ENCODE measurements at places on chromosomes 16 and 17.

DNA sequence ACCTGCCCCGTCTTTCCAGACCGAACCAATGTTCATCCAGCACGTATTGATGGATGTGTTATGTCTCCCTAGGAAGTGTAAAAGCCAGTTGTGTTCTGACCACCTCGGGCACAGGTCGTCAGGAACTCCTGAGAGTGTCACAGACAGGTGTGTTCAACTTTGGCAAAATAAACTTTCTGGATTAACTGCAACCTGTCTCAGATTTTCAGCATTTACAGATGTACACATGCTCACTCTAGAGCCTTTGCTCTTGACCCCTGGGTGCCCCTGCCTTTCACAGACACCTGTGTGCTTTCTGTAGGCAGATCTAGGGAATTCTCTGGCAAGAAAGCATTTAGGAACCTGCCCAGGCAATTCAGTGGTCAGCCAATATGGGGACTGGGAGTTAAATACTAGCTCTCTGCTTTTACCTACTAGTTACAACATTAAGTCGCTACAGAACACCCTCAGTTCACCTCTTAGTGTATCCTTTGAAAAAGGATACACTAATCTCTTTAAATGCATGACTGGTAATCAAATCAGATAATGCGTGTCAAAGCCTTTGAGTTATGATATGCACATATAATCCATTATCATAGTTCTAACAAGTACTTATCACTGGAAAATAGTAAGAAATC, 188.9 kb downstream of the CPPED1 start:
- DNase-seq = no peak

- DNase-seq = no peak
These were observed 44.7 kb downstream of the HS3ST3A1 start for GRCh38 chr17:13557077-13557476.

DNA sequence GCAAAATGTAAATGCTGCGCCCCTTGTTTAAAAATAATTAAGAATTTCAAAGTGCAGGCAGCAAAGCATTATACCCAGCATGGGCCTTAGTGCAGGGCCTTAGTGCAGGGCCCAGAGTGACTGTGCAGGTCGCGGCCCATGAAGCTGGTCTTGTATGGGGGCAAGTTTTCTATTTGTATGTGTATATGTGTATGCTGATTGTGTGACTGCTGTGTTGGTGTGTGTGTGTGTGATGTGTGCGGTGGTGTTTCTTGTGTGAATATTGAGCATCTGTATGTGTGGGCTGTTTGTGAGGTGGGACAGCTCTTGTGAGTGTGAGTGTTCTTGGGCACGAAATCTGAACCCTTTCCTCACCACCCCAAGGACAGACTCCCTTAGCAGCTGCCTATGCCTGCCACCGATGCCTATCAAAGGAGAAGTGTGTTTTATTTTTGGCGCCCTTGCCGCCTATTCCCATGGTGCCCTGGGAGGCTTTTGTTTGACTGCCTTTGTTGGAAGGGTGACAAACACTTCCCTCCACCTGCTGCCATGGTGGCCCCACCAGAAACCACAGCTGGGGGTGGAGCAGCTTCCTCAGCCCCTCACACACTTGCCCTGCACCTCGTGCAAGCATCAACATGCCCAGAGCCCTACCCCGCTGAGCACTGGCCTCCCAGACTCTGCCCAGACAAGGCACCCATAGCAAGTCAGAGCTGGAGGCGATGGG, 18.0 kb downstream of the CCR7 start:
- no peak for DNase-seq

DNA sequence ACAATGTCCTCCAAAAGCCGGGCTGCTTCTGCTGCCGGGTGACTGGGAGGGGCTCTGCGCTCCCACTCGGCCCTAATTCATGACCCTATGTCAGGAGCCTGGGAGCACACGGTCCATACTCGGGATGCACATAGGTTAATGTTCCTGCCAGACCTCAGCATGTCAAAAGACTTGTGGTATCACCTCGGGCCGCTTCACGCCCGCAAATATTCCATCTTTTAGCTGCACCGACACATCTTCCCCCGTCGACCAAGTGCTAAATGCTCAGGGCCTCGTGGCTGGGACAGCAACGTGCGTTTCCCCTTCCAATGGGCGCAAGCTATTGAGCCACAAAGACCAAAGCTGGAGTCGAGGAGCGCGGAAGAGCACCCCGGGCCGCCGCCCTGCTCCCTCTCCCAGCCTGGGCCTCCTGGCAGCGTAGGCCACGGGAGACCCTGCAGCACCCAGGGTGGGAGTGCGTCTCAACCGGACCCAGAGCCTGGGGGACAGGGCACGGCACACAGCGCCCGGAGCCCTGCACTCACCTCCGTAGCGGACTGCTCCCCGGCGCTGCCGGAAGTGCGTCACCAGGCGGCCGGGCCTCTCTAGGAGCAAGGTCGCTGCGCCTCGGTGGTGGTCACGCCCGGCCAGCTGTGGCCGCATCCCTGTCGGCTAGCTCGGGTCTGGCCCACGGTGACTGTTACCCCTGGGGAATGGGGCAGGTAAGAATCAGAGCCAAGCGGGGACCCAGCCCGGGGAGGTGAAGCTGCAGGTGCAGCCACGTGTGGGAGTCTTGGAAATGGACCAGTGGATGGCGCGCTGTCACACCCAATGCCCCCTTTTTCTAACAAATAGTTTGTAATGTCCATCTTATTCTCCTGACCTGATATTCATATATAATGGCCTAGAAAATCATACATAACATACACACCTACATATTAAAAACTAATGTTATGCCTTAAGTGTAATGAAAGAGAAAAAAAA, at the start of gene ZNF23:
ZNF23 (minus strand) TSS at position 562 of the 963 bp plus-strand sequence. CDS start 5,451 bp downstream, outside the sequence.
- peak; percentile 95 for DNase-seq

DNA sequence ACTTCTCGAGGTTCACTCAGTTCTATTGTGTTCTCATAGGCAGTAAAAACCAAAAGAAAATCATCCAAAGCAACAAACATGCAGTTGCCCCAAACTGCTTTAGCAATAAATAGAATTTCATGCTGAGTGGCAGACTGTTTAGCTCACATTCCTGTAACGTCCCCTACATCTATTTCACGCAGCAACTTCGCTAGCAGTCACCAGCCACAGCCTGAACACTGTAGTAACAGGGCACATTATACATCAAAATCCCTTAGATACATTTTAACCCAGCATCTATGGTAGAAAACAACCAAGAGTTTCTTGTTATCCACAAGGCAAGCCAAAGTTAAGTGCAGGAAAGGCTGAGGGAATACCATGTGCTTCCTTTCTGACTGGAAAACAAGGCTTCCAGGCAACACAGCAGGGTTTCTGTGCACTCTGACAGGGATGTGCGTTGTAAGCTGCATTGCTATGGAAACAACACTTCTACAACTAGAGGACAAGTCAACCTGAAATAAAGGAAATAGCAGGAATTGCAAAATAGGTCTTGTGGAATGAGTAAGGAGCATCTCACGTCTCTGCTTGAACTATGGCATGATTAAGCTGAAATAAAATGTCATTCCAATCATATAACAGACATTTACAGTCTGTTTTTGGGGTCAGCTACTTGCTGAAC, 55.4 kb downstream of the CFDP1 start:
- DNase-seq = no peak

DNA sequence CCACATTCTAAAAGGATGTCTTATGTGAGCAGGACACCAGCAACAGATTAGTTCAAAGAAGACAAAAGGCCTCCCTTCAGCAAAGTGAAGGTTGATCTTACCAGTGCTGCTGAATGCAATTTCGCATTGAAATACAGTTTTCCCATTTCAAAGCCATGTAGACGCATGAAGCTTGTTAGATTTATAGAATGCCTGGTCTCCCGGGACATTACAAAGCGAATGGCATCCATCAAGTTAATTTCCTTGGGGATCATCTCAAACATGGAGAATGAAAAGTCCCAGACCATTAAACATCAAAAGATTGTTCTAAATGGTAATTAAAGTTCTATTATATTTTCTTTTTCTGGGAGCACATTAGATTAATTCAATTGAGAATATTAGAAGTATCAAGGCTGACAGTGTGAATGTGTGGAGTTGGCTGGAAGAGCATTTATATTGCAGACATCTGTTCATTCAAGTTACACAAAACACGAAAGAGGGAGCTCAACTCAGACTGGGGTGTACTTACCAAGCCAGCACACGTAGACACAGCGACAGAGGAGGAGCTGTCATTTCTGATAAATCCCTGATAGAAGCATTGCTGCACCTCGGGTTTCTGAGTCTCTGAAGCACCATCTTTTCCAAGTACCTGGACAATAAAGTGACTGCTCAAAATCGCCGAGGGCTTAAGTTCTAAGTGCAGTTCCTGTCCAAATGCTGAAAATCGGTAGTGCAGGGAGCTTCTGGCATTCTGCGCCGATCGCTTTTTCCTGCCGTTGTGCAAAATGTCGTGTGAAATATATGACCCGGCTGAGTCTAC, 3.8 kb downstream of the ADAMTS18 start:
- no peak for DNase-seq

DNA sequence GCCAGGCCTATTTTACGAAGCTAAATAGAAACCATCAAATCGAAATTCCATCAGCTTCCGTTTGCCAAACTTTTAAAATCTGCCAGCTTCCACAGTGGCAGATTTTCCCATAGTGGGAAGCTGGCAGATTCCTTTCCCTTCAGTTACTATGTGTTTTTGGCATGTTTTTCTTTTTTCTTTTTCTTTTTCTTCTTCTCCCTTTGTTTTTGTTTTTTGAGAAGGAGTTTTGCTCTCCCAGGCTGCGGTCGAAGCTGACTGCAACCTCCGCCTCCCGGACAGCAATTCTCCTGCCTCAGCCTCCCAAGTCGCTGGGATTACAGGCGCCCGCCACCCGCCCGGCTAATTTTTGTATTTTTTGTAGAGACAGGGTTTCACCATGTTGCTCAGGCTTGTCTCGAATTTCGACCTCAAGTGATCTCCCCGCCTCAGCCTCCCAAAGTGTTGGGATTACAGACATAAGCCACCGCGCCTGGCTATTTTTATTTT, 684 bp upstream of the CWC25 start:
- DNase-seq = no peak
